CD4-positive, alpha-beta T cell treated with Interleukin-6 for 4 hours (primary cell): ENCODE measurements at places on chromosomes 4 and X.
A peak's percentile ranks its signal among the peaks of the same experiment; 100 is the strongest.

DNA sequence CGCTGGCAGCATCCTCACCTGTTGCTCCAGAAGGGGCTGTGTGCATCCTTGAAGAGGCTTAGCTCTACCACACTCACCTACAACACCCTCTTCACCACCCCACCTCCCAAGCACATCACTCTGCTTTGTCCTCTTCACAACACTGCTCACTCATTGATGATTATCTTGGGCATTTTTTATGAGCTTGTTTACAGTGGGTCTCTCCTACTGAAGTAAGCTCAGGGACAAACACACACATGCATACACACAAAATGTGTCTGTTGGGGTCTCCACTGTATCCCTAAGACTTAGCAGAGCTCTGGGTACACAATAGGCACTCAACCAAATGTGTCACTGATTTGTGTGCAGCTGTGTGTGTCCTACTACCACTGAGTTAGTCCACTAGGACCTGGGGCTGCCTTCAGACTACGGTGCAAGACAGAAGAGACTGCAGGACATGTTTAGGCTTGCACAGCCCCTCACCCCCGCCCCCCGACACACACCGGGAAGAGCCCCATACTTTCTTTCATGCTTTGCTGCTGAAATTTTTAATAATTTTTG lies 1.3 kb upstream of the GABRE start:
- no peak for DNase-seq

- DNase-seq = no peak
These were observed 97.4 kb downstream of the AASDH start for GRCh38 chr4:56289934-56290333.

- DNase-seq = no peak
These were observed 23.4 kb downstream of the FBXO8 start for GRCh38 chr4:174260099-174260498.

DNA sequence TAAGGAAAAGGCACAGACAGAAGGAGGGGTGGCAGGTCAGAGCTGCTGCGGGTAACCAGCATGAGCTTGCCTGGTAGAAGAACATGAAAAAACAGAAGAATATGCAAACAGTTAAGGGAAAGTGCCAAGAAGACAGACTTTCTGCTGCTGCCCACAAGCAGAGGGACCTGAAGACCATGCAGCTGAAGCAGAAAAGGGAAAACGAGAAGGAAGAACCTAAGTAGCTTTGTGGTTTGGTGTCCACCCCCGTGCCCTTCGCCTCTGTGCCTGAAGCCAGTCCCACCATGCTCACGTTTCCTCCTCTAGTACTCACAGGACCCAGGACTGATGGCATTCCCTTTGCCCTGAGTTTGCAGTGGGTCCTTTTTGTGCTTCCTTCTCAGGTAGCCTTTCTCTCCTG lies 62.8 kb downstream of the UBA6 start:
- no peak for DNase-seq

DNA sequence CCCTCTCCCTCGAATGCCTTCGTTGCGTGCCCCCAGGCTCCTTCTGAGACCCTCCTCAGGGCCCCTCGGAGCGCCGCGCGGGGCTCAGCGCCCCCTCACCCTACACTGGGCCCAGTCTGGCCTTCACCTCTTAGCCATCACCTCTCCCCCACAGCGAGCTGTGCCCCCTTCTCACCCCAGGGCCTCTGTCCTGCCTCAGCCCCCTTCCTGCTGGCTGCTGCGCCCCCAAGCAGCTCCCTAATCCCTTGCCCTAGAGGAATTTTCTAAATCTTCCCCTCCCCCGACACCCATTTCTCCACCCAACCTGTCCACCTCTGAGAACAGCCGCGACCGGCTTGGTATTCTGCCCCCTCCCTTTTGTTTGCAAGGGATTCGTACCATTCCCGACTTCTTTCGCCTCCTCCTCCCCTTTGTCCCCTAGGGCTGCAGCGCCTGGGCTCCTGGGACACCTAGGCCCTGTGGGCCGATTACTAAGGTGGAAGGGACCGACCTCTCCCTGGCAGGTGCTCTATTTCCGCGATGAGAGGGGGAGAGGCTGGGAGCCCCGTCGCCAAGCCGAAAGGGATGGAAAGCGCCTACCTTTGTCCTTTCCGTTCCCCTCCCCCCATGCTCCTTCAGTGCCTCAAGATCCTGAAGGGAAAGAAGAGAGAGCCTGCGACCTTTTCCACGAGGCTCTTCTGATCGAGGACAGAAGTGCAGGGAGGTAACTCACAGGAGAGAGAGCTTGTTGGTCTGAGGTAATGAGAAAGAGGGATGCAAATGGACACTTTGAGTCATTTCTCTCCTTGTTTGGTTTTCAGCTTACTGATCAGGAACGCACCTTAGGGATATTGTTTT lies 10.9 kb downstream of the DLG3 start:
- DNase-seq = peak; percentile 7

DNA sequence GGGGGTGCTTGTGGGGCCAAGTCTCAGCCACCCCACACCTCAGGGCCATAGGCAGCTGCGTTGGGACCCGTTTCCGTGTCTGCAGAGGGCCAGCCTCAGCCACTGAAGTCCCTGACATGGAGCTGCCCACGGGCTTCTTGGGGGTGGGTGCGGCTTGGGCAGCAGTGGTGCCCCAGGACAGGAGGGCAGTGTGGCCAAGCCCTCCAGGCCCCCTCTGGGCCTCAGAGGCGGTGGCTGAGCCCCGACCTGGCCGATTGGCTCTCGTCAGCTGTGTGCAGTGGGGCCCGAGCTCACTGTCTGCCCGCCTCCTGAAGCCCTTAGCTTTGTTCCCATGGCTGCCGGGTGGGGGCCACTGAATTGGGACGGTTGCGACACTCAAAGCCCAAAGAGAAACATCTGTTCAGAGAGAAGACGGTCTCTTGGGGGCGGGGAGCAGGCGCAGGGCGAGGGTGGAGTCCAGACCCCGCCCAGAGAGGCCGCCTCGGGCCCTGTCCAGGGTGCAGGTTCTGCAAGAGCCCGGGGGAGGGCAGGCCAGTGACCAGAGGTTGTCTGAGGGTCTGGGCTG lies 9.1 kb downstream of the FGFR3 start:
- DNase-seq = no peak

DNA sequence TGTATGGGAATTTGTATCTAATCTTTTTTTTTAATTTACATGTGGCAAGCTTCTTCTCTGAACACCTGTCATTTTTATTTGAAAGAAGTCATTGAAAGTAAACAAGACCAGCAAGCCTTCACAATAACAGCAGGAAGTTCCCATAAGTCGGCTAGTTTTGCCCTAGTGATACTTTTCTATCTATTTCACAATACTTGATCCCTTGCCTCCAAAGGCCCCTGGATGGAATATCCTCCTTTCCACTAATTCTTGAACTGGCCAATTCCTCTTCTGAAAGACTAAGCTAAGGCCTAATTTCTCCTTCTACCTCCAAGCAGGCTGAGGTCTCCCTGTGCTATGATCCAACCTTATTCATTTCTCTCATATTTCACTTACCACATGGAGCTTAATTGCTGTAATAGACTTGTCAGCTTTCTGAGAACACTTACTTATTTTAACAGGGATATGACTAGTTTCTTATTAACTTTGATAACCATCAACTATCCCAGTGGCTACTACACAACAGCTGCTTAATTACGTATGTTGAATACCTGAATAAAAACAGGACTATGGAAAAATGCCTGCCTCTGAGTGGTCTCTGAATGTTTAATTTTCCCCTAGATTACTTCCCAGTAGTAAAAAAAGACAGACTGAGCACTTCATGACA lies 194.2 kb downstream of the MAD2L1 start:
- no peak for DNase-seq

GRCh38 chr4:22488106-22488505 lies 27.8 kb downstream of the ADGRA3 start:
- no peak for DNase-seq
